ENCODE measurements at places on chromosomes 6 and 20.

- no peak for DNase-seq
These were observed 301.1 kb upstream of the RNF217 start for GRCh38 chr6:124661097-124661661.

DNA sequence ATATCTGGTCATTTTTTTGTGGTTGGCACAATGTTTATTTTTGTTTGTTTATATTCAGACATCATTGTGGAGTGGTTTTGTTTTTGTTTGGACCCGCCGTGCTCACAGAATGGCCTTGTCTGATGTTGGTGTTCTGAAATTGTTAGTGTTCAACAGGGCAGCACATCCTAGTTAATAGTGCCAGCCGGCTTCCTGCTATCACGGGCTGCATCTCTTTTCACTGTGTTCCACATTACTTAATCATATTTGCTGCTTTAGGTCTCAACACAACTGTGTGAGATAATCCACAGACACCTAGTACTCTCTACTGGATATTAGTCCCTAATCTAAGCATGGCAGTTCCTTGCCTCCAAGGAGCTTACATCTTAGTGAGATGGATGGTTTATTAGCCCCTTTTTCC is 2.8 kb upstream of the EIF2S2 start:
- no peak for DNase-seq

DNA sequence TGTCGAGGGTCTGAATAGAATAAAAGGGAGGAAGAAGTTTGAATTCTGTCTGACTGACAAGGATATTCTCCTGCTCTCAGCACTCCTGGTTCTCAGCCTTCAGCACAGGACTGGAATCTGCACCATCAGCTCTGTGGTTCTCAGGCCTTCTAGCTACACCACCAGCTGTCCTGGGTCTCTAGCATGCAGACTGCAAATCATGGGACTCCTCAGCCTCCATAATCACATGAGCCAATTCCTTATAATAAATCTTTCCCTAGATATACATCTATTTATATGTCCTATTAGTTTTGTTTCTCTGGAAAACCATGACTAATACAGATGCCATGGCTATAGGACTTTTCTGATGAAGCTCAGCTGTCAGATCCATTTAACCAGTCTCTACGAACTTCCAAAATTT is 132.8 kb upstream of the ECI2 start:
- DNase-seq: no peak

GRCh38 chr6:18262702-18263417 is 1.5 kb downstream of the DEK start:
- DNase-seq: peak; percentile 46

GRCh38 chr6:2843138-2843740 is 1.6 kb upstream of the SERPINB1 start:
- DNase-seq: no peak

GRCh38 chr20:57743450-57744095 is 33.8 kb upstream of the PMEPA1 start:
- no peak for DNase-seq

DNA sequence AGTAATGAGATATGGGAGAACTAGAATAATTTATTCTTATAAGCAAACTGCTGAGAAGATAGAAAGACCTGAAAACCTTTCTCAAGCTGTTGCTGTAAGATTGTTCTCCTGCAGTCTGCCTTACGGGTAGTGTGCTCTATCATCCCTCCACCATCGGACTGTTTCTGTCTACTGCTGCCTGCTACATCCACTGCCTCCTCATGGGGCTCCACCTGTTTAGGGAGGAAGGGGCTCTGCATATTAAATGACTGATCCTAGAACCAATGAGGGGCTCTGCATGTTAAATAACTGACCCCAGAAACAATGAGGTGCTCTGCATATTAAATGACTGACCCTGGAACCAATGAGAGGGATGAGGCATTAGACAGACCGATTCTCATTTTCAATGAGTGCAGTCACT is 654.6 kb downstream of the KIF16B start:
- no peak for DNase-seq

DNA sequence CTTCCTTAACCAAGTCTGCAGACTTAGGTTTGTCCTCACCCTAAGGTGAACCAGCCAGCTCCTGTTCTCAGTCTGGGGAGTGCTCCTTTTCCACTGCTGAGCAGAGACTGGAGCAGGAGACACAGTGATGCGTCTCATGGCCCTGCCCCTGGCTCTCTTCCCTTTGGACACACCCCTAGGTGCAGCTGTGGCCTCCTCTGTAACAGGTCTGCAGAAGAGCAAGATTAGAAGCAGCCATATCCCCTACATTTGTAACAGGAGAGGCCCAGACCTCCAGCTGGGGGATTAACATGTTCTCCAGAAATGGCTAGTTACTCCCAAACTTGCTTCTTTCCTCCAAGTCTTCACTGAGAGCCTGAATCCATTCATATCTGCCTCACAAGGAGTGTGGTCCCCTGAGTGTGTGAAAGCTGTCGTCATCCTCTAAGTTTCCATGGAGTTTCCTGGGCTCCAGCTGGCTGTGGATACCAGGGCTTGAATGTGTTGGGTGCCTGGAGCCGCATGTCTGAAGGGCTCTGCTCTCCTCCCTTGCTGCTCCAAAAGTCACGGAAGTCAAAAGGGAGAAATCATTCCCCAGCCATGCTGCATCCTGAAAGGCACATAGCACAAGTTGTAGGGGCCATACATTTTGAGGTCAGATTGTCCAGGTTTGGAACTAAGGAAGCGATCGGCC is 57.7 kb downstream of the PPP1R14C start:
- no peak for DNase-seq
